Naive thymus-derived CD8-positive, alpha-beta T cell (primary cell): ENCODE measurements at places on chromosomes 11 and 22.

- no peak for DNase-seq
Observed at GRCh38 chr11:123299721-123300120, 104.7 kb upstream of the CLMP start.

DNA sequence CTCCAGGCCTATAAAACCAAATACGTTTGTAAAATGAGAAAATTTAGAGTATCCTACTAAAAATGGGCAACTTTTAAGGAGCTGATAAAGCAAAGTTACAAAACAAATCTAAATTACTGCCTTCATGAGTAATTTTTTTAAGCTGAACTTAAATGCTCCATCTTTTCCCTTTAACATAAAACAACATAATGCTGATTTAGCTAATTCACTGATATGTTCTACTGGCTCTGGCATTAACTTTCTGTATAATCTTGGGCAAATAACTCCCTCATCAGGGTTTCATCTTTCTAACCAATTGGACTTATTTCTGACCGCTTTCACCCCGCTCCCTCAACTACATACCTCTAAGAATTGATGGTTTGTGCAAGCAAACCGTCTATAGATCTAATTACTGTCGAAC is 362 bp downstream of the OR10A3 start:
- no peak for DNase-seq

DNA sequence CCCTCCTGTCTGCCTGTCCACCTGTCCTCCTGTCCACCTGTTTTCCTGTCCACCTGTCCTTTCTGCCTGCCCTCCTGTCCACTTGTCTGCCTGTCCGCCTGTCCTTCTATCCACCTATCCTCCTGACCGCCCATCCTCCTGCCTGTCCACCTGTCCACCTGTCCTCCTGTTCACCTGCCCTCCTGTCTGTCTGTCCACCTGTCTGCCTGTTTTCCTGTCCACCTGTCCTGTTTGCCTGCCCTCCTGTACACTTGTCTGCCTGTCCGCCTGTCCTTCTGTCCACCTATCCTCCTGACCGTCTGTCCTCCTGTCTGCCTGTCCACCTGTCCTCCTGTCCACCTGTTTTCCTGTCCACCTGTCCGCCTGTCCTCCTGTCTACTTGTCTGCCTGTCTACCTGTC is 682.8 kb downstream of the TBC1D22A start:
- no peak for DNase-seq

- no peak for DNase-seq
Observed at GRCh38 chr11:122269824-122270223, 153.8 kb upstream of the BLID start.

DNA sequence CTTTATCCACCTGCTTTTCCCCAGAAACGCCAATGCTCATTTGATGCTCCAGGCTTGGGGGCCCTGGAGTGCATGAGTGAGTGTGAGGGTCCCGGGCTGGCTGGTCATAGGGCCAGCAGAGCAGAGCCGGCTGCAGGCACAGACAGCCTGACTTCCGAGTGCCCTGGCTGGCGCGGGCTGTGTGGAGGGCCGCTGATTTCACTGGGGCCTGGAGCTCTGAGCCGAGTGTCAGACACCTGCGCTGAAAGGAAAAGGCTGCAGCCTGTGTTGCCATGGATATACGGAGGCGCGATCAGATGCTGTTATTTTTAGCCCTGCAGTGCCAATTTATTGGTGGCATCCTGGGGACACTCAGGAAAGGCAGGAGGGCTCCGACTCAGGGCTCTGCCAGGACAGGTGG is 87.6 kb downstream of the ST3GAL4 start:
- no peak for DNase-seq

DNA sequence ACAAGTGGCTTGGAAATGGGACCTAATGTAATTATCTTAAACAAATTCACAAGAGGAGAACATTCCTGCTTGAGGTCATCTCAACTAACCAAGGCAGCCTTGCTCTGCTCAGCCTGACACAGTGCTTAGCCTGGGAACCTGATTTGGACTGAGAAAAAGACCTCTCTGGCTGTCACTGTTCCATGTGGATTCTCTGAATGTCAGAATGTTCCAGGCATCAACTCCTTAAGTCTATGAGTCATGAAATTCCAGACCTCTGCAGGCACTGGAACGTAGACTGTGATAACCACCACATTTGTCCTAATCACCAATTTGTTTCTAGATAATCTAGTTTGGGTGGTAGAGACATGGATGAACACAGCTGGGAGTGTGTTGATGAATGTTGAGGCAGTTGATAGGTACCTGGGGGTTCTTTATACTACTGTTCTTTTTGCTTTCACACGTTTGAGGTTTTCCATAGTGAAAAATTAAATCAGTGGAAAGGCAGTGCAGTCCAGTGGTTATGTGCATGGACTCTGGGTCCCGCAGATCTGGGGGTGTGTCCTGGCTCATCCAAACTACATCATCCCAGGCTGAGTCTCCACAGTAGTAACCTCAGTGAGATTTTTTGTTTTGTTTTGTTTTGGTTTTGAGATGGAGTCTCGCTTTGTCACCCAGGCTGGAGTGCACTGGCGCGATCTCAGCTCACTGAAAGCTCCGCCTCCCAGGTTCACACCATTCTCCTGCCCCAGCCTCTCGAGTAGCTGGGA is 269.6 kb downstream of the MN1 start:
- no peak for DNase-seq

DNA sequence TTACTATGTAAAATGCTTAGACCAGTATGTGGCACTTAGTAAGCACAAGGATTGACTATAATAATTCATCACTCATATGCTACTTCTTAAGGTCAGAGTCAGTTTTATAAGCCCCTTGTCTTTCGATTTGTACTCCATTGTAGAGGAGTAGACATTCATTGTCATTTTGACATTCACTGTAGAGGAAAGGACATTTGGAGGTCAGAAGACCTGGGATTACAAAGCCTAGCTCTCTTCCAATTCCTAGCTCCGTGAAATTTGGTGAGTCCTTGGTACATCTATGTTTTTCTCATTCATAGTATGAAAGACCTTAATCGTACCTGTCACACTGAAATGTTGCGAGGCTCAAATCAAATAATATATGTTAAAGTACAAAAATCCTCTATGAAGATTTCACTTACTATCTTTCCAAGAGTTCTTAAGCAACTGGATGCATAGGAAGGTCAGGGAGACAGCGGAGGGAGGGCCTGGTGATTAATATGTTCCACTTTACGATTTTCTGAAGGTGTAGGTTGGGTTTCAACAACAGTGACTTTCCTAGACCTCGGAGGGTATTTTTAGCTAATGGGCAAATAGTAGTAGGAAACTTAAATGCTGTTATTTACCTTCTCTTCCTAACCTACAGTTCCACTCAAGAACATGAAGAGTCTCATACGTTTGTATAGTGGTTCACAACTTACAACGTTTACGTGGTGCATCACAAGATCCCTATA is 1.4 kb upstream of the EMSY start:
- no peak for DNase-seq

GRCh38 chr11:101862391-101863233 is 52.2 kb upstream of the CEP126 start:
- no peak for DNase-seq
